Activated CD8-positive, alpha-beta T cell treated with anti-CD3 and anti-CD28 coated beads, Interleukin-2, amount 10 ng/mL, durations not matched to agents 7 days and 5 days (primary cell): ENCODE measurements at places on chromosomes 11 and 22.

GRCh38 chr11:86119906-86120305 is 51.0 kb upstream of the PICALM start:
- DNase-seq, result no peak

GRCh38 chr11:1830322-1831223 is 4.2 kb upstream of the SYT8 start:
- peak; percentile 17 for DNase-seq

DNA sequence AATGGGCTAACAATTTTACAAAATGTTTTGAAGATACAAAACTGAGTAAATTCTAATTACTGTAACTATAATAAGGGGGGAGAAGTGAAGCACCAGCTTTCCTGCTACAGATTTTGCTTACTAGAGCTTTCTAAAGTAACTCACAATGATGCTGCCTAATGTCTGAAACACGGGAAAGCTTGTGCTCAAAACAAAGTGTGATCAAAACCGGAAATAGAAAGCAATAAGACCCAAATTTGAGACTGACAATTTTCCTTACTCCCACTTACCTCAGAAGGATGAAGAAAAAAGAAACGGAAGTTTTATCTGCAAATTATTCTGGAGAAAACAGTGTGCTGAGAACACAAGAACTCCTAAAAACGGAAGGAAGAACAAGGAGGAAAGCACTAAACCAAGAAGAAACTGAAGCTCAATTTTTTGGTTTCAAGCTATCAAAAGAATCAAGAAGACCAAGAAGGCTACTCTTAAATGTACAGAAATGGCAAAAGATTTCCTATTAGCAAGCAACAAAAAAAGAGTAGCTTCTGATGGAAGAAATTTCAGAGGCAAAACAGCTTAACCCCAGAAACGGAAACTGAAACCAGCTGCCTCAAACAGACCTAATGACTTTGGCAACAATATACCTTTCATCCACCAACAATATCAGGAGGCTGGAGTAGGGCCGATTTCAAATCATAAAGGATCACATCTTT is 33.4 kb downstream of the AMBRA1 start:
- peak; percentile 61 for DNase-seq

DNA sequence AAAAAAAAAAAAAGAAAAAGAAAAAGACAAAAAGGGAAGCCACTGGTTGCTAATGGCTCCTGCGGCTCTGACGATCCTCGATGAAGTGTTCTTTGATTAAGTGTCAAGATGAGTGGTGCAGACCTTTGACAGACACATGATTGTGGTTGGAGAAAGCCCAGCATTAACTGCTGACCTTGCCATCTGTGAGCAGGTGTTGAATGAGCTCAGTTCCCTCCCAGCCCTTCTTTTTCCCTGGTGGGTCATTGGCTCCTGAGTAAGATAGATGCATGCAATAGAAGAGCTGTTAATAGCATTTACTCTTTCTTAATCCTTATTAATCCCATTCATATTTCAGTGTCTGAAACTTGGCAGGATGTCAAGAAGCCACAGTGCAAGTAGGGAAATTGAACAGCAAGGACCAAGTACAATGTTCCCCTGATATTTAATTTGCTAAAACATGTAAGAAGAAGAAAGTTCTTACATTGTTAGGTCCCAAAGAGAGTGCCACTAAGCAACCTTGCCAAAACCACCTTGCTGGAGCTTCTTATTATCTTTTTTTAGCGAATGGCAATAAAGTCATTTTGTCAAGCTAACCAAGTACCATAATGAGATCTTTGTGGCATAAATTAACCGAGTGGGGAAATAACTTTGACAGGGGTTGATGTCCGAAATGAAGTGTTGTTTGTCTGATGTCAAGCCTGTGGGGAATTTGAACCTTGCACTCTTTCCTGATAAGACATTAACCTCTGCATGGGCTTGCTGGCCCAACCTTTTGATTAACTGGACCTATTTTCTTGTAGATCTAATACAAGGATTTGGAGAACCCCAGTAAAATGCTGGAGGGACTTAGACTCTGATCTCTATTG is 113.7 kb downstream of the PTPRJ start:
- peak; percentile 18 for DNase-seq

DNA sequence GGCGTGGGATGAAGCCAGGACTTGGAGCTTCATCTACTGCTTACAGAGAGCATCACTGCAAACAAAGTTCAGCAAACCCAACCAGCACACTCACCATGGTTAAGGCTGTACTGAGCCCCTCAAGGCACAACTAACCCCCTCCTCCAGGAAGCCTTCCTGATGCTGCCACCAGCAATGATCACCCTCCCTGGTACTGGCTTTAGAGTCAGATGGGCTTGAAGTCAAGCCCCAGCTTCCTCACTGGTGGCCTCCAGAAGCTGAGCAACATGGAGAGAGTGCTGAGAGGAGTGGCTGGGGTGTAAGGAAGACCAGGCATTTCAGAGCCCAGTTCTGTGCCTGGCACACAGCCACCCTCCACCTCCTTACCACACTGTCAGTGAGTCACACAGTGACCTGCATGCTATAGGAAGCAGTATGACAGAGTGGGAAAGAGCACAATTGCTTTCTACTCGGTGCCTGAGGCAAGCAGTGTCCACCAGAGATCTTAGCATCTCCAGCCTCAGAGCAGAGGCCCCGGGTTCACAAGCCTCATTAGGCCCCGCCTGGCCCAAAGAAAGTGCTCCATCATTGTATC is 24.7 kb upstream of the BAIAP2L2 start:
- no peak for DNase-seq

- DNase-seq, result no peak
Observed at GRCh38 chr22:35638001-35638400, 10.2 kb upstream of the APOL6 start.
